ENCODE measurements at places on chromosomes 3 and 15. TPM values are rescaled to one million over a fixed set of nuclear protein-coding genes. Genes with fewer than 3 reads are reported as not detected.

DNA sequence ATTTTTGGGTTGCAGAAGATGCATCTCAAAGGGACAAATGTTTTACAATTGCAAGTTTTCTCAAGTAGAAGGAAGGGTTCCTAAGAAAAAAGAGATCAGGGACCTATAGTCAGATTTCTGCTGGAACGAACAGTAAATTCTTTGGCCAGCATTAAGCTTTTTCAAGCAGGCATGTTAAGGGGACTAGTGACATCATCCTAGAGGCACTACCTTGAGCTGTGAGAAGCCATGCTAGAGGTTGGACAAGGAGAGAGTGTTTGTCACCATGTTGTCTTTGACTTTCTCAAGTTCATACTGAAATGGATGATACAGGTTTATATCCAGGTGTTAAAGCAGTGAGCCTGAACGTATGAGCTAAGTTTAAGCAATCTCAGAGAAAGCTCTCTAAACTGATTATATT, 85.2 kb upstream of the WDR72 start:
- DNase-seq, result no peak

DNA sequence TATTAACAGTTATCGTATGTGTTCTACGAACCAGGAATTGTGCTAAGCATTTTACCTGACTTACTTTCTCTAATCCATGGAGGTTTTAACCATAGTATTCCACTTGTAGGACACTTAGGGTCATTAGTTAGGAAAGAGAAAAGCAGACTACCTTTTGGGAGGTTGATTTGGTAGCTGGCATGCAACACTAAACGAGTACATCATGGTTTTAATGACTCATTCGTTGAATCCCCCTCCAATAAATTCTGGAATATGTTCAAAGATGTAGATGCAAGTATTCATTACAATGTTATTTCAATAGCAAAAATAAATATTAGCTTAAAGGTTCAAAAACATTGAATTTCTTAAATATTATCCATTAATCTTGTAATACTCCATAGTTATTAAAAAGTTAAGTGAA, 162.5 kb downstream of the FMN1 start:
- no peak for DNase-seq

- no peak for DNase-seq
Observed at GRCh38 chr15:101578443-101578894, 73.7 kb downstream of the TM2D3 start.

SAMMSON gene
- total RNA-seq, result not detected

- DNase-seq, result no peak
Observed at GRCh38 chr3:187296911-187297310, 5.4 kb upstream of the MASP1 start.

DNA sequence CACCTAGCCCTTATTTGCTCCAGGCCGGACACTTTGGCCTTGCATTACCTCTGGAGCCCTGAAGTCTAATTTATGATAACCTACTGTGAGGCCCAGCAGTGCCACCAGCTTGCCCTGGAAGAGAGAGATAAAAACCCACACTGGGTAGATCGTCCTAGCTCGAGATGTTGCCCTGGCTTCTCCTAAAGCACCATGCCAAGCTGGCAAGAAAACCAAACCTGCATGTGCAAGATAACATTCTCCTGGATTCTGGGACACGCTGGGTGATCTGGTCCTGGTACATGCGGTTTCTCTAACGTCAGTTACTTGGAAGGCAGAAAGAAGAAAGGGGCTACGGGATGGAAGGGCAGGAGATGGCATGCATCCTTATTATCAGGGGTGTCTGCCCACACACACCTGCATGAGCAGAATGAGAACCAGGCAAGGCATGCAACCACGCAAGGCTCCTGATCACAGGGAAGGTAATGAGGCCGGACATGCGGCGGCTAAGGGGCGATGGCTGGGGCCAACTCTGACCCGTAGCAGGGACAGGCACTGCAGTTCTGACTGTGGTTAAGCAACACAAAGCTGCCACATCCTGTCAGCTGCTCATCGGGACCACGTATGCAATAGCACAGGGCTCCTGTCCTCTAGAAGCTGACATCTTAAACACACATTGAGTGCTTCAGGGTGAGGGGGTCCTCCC, 73.0 kb downstream of the OXNAD1 start:
- DNase-seq, result peak; percentile 41

TADA3 gene
- total RNA-seq, result 112 TPM

DNA sequence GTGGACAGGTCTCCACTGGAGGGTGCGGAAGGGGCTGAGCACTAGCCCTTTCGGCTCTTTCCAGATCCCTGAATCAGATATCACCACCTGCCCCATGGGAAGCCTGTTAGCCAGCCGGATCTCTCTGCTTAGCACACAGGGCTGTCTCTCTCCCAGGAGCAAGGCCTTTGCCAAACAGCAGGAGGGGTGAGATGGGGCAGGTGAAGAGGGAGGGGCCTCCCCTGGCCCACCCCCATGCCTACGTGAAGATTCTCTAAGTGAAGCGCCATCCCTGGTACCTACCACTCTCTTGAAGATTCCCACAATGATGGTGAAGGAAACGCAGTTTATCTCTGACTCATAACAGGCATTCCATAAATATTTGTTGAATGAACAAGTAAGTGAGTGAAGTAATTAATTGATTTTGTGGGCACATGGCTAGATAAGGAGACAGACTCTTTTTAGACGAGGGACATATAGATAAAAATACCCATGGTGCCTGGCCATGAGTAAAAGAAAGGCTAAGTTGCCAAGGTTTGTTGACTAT, 19.6 kb upstream of the HCN4 start:
- no peak for DNase-seq

SLC9C1 gene
- not detected for total RNA-seq

DNA sequence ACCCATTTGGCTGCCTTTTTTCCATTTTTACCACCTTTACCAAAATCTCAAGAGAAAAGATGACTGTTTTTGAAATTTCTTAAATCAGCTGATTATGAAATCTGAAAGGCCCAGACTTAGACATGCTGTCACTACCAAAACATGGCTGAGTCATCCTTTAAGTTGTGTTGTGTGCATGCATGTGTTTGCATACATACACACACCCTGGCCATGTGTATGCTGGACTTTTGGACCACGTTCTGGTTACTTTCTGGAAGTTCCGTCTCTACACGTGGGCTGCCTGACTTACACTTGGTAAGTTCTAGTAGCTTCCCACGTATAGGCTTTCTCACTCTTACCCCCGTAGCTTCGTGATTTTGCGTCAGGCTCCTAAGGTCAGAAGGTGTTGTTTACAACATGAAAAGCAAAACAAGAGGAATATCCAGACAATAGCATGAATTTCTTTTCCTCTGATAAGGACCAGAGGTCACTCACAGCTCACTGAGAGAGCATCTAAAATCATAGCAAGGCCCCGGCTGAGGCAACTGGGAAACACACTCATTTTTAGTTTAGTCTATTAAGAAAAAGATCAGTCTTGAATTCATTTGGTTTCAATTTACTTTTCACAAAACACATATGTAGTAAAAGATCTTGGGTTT, 62.4 kb downstream of the COL8A1 start:
- DNase-seq, result no peak

MESP2 gene
- not detected for total RNA-seq

- DNase-seq, result no peak
Observed at GRCh38 chr3:187296058-187296457, 4.5 kb upstream of the MASP1 start.

ISL2 gene
- 0.83 TPM for total RNA-seq

DNA sequence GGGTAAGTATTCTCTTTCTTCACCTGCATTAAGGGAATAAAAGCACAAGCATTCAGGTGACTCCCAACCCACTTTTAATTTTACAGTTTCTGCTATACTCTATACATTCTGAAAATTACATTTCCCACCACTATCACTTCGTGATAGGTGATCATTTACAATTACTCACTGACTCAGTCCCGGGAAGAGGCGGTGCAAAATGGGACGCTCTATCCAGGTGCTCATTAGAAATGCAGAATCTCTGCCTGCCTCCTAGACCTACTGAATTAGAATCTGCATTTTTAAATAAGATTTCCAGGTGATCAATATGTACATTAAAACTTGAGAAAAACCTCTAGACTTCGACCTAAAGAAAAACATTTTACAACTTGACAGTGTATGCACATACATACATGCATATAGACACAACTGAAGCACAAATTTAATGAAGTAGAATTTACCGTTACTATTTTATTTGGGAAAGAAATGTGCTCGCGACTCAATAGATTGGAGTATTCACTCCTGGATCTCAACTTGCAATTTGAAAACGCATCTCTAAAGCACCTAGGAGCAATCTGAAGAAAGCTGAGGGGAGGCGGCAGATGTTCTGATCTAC, 598 bp upstream of the TGFBR2 start:
- DNase-seq, result no peak

- DNase-seq, result no peak
Observed at GRCh38 chr3:37481982-37482381, 307.6 kb upstream of the LRRFIP2 start.

P2RY14 gene
- 0.34 TPM for total RNA-seq

DNA sequence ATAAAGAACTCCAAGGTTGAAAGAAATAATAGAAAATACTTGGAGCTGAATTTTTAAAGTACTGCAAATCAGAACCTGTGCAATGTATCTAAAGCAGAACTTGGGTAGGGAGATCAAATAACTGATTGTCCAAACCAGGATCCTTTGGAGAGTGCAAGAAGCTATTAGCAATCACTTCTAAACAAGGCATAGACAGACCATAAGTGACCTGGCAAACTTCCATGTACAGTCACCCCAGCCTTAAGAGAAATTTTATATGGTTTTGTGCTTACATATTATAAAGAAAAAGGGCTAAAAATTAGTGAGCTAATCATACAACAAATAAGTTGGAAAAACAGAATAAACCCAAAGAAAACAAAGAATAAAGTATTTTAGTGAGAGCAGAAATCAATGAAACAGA, 35.2 kb downstream of the ETV5 start:
- no peak for DNase-seq

DNA sequence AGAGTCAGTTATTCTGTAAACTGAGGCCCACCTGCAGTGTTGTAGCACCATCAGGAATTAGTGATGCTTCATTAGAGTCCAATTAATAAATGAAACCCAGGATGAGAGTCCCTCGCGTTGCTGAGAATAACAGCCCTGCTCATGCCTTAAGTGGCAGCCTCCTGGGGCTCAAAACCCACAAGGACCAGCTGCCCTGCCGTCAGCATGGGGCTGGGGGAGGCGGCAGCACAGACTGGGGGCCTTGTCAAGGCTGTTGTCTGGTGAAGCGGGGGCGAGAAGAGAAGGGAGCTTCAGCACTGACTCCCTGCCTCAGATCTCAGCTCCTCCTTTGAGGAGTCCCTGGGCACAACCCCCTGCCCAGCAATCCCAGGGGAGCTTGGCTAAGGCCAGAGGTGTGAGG, 21.0 kb downstream of the CCDC33 start:
- DNase-seq, result no peak

WDR93 gene
- total RNA-seq, result 0.19 TPM

EPHB1 gene
- 0.43 TPM for total RNA-seq

MKRN3 gene
- 2.1 TPM for total RNA-seq

DNA sequence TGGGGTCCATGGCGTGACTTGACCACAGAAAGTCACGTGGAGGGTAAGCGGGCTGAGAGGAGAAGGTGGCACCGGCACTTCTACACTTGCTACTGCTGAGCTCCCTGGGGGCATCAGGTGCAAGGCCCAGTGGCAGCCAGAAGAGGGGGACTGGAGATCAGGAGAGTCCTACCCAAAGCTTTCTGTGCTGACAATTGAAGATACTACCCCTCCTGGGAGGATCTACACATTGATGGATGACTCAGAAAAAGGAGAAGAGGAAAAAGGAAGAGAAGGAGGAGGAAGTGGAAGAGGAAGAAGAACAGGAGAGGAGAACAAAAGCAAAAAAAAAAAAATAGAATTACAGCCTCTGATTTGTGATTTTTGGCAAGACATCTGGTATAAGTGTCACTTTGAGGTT, 41.2 kb downstream of the MYO5C start:
- no peak for DNase-seq

- DNase-seq, result no peak
Observed at GRCh38 chr3:173586166-173586565, 188.6 kb downstream of the NLGN1 start.

GRCh38 chr3:48402281-48402732, 27.6 kb downstream of the PLXNB1 start:
- no peak for DNase-seq

GRCh38 chr15:45205192-45205591, 17.4 kb upstream of the SHF start:
- DNase-seq, result peak; percentile 83

DNA sequence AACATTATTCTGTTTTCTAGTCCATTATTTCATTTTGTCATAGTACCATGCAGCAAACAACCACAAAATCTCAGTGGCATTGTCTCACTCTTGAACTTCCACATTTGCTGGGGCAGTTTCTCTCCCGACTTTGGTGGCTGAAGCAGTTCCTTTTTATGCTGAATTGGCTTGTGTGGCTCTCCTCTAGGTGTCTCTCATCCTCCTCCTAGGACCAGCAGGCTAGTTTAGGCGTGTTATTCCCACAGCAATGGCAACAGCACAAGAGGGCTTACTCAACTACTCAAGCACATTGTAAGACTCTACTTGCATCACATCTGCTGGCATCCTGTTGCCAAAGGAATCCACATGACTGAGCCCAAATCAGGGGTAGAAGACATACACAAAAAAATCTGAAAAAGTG, 201.8 kb upstream of the KCNH8 start:
- no peak for DNase-seq

ITPKA gene
- 14.9 TPM for total RNA-seq

DNA sequence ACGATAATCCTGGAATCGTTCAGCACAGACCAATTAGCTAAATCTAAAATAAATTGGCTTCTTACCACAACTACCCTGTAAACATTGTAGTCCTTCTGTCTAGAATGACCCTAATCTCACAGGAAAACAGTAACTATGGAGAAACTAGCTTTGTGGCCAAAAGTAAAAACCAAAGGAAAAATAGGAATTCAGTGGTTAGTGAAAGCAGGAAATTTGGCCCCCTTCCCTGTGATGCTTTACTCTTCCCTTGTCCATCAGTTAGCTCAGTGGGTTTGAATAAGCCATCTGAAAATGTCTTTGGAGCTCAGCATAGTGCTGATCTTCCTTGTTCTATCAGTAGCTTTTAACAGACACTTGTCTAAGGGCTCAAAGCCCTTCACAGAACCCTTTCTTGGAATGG, 1.6 kb downstream of the NMD3 start:
- DNase-seq, result no peak

- DNase-seq, result no peak
Observed at GRCh38 chr3:160860346-160860745, 104.3 kb downstream of the PPM1L start.

HHLA2 gene
- total RNA-seq, result 1.9 TPM

DNA sequence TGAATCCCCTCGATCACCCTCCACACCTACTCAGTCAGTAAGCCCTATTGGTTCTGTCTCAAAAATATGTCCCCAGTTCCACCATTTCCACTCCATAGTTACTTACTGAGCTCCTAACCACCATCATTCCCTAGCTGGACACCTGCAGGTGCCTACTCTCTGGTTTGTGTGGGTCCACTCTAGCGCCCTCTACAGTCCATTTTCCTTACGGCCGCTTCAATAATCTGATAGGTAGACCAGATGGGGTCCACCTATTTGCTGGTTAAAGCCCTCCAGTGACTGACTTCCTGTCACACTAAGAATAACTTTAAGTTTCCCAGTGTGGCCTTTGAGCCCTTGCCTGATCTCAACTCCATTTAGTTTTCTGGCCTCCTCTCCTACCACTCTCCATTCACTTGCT, 5.0 kb downstream of the GXYLT2 start:
- no peak for DNase-seq

GRCh38 chr3:4292301-4292700, 10.9 kb upstream of the SETMAR start:
- no peak for DNase-seq
